ENCODE measurements at places on chromosomes 11 and 22.

DNA sequence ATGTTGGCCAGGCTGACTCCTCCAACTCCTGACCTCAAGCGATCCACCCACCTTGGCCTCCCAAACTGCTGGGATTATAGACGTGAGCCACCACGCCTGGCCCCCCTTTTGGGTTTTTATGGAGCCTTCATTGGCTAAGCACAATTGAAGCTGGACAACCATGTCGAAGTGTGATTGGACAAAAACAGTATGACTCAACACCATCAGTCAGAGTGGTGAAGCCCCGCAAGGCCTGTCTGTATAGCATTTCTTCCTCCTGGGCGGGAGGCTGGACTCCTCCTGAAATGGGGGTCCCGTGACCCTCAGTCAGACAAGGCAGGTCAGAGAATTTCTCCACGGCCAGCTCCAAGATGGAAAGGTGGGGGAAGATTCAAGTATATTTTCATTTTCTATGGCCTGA, 3.1 kb upstream of the PARVB start:
- H3K36me3 ChIP-seq, result no peaks in the 10 kb centered on the region
- DNase-seq, result no peak
- no peak overlapping the region for H3K4me3 ChIP-seq
- H3K27me3 ChIP-seq, result no peaks in the 10 kb centered on the region
- H3K4me1 ChIP-seq, result peaks cover 30% of the 10 kb centered on the region

DNA sequence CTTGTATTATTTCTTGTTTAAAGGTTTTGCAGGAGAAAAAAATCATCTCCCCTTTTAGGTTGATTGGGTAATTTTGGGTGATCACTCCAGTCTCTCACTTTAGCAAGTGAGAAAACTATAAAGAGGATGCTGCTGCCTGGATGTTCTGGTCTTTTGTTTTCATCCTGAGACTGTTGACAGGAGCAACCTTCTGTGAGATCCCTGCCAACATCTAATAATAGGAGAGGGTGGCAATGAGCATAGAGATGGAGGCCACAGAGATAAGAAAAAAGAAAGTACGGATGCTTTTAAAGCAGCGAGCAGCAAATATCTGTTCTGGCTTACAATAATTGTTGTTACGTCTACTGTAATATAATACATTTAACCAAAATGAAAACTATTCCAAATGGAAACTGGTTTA, 293.6 kb upstream of the MTNR1B start:
- H3K27me3 ChIP-seq, result no peaks in the 10 kb centered on the region
- no peaks in the 10 kb centered on the region for H3K4me1 ChIP-seq
- no peak overlapping the region for H3K4me3 ChIP-seq
- no peak for DNase-seq

GRCh38 chr22:43310311-43310710, 32.9 kb downstream of the SCUBE1 start:
- no peaks in the 10 kb centered on the region for H3K36me3 ChIP-seq
- no peaks in the 10 kb centered on the region for H3K4me1 ChIP-seq
- no peak overlapping the region for H3K4me3 ChIP-seq
- no peaks in the 10 kb centered on the region for H3K27me3 ChIP-seq

GRCh38 chr11:2539371-2540222, 94.8 kb downstream of the KCNQ1 start:
- no peaks in the 10 kb centered on the region for H3K4me1 ChIP-seq
- no peak overlapping the region for H3K27ac ChIP-seq
- H3K27me3 ChIP-seq, result no peaks in the 10 kb centered on the region
- no peak overlapping the region for H3K4me3 ChIP-seq

DNA sequence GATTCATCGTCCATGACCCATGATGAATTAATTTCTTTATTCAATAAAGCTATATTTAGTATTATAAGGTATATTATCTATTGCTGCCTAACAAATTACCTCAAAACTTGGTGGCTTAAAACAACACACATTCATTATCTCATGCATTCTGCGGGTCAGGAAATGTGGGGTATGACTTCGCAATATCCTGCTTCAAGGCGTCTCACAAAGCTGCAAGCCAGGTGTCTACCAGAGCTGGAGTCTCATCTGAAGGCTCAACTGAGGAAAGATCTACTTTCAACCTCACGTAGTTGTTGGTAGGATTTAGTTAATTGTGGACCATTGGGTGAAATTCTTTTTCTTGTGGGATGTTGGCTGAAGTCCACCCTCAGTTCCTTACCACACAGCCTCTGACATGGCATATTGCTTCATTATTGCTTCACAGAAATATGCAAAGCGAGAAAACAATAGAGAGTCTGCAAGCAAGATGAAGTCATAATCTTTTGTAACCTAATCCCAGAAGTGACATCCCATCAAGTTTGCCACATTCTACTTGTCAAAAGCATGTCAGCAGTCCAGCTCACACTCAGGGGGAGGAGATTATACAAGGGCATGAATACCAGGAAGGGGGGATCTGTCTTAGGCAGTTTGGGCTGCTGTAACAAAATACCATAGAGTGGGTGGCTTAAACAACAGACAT, 45.1 kb downstream of the KREMEN1 start:
- no peak overlapping the region for H3K4me3 ChIP-seq
- H3K27ac ChIP-seq, result no peak overlapping the region
- H3K4me1 ChIP-seq, result peaks cover 6% of the 10 kb centered on the region
- no peak for DNase-seq
- no peaks in the 10 kb centered on the region for H3K27me3 ChIP-seq
- H3K36me3 ChIP-seq, result no peaks in the 10 kb centered on the region

- no peaks in the 10 kb centered on the region for H3K36me3 ChIP-seq
- H3K4me1 ChIP-seq, result no peaks in the 10 kb centered on the region
- no peak for DNase-seq
- H3K27ac ChIP-seq, result no peak overlapping the region
- no peaks in the 10 kb centered on the region for H3K27me3 ChIP-seq
These were observed 37.6 kb downstream of the ZNF195 start for GRCh38 chr11:3341298-3341697.

DNA sequence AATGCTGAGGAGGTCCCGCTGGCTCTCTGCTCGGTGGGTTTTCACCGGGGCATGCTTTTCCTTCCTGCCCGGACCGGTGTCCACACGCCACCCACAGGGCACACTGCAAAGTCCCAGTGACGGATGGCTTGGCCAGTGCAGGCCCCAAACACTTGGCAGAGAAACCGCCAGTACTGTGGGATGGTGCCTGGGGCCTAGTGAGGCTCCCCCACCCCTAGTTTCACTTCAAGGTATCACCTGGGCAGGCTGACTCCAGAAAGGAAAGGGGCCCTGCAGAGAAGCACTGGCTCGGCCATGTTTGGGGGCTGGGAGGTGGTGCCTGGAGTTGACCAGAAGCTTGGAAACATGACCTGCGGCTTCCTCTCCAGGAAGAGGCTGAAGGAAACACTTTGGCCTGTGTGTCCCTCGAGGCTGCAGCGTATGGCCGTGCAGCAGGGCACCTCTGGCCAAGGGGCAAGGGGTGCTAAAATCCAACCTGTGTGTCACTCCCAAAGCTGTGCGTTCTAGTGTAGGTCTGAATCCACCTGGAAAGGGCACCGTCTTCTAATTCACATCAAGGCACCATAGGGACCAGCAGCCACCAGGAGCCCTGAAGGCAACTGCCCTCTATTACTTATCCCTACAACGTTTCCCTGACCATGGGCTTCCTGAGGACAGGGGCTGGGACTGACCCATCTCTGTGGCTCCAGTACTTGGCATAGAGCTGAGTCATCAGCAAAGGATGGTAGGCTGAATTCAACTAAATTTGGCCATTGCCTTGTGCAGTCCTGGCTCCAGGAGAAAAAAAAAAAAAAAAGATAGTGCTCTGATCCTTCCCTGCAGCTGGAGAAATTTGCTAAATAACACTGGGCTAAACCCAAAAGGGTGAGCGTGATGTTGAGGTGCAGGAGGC, 22.6 kb downstream of the TPBGL start:
- DNase-seq, result no peak
- H3K27ac ChIP-seq, result no peak overlapping the region
- H3K4me3 ChIP-seq, result no peak overlapping the region
- H3K27me3 ChIP-seq, result no peaks in the 10 kb centered on the region
- H3K36me3 ChIP-seq, result peaks cover 7% of the 10 kb centered on the region

DNA sequence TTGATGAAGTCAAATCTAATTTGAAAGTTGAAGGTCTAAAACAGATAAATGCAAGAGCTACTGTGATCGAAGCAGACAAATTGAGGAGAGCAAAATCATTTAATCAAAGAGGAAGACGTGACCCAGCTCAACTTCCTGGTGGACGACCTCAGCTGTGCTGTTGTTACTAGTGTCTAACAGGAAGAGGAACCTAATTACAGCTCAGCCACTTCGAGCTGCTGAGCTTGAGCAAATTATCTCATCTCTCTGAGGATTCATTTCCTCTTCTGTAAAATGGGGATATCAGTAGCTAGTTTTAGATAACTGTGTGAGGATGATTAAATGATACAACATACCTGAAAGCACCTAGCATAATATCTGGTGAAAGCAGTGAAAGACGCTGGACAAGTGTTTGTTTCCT, 48.6 kb upstream of the OLFML1 start:
- no peak for DNase-seq
- no peak overlapping the region for H3K4me3 ChIP-seq
- no peaks in the 10 kb centered on the region for H3K4me1 ChIP-seq
- H3K27ac ChIP-seq, result no peak overlapping the region
- H3K27me3 ChIP-seq, result no peaks in the 10 kb centered on the region

DNA sequence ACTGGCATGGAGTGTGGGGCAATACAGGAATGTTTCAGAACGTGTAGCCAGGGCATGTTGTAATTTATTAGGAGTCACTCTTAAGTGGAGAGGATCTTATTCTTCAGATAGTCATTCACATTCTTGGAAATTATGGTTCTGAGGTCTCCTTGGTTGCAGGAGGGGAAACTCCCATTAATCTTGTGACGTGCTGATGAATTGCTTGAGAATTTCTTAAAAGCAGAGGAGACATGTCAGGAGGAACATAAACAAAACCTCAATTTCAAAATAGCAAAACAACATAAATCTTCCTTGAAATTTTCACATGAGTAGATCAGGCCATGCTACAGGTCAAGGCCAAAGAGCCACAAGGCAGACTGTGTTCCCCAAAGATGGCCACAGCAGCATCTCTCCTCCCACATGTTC, 50.4 kb downstream of the ADM start:
- H3K4me3 ChIP-seq, result no peak overlapping the region
- no peaks in the 10 kb centered on the region for H3K4me1 ChIP-seq
- DNase-seq, result no peak
- no peaks in the 10 kb centered on the region for H3K27me3 ChIP-seq
- no peak overlapping the region for H3K27ac ChIP-seq
- no peaks in the 10 kb centered on the region for H3K36me3 ChIP-seq

DNA sequence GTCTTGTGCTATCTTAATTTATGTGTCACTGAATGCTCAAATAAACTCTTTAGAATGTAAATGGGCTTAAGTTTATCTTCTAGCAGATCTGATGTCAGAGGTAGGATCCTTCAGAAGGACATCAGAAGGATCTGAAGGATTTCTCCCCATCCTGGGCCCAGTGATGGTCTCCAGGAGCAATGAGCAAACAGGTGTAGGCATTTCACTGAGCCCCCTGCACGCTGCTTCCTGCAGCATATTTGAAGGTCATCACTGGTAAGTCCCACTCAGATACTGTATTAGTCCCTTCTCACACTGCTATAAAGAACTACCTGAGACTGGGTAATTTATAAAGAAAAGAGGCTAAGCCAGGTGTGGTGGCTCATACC, 4.5 kb downstream of the GSTP1 start:
- H3K27me3 ChIP-seq, result no peaks in the 10 kb centered on the region
- no peak overlapping the region for H3K4me3 ChIP-seq

GRCh38 chr22:23231471-23232093, 51.3 kb downstream of the BCR start:
- peaks cover 37% of the 10 kb centered on the region for H3K4me1 ChIP-seq
- no peaks in the 10 kb centered on the region for H3K36me3 ChIP-seq
- H3K27ac ChIP-seq, result no peak overlapping the region
- H3K4me3 ChIP-seq, result no peak overlapping the region
- DNase-seq, result no peak

Measured in vagina (tissue), 2 donors.